ENCODE measurements at places on chromosomes 12 and 14.

DNA sequence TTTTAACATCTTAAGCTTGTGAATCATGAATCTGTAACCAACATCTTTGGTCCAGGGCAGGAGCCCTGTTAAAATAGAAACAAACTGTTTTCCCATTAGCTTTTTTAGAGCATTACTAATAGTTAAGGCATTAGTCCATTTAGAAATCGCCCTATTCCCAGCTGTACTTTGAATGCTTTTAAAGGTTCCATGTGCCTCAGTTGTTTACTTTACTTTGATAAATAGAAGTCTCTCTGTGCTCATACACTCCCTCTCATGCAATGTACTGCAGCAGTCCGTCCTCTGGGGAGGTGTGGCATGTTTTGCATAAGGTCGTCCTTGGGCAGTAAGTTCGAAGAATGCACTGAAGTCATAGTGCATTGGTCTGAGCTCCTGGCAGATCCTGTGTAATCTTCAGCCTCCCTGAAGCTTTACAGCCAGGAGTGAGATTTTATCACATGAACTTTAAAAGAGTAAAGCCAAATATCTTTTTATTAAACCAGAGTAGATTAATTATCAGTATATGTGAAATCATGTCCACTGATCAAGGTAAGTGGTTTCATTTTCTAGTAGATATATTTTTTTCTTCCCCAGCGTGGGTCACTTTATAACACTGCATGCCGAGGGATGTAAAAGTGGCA, 134.7 kb downstream of the FGD4 start:
- peak; percentile 88 for DNase-seq

DNA sequence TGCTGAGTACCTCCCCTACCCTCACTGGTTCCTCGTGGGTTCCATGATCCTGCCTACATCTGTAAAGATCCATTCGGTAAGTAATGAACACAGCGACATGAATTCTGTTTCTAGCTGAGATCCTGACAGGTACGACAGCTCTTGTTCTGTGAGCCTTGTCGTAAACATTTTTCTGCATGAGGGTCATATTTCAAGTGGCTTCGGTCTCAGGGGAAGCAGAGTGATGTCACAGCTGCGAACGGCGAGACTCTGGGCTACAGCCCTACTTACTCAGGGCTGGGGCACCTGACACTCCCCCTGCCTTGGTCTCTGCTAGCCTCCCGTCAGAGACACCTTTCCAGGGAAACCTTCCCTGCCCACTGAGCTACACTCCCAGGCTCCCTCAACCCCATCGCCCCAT, 85.8 kb downstream of the RBM19 start:
- DNase-seq: no peak

DNA sequence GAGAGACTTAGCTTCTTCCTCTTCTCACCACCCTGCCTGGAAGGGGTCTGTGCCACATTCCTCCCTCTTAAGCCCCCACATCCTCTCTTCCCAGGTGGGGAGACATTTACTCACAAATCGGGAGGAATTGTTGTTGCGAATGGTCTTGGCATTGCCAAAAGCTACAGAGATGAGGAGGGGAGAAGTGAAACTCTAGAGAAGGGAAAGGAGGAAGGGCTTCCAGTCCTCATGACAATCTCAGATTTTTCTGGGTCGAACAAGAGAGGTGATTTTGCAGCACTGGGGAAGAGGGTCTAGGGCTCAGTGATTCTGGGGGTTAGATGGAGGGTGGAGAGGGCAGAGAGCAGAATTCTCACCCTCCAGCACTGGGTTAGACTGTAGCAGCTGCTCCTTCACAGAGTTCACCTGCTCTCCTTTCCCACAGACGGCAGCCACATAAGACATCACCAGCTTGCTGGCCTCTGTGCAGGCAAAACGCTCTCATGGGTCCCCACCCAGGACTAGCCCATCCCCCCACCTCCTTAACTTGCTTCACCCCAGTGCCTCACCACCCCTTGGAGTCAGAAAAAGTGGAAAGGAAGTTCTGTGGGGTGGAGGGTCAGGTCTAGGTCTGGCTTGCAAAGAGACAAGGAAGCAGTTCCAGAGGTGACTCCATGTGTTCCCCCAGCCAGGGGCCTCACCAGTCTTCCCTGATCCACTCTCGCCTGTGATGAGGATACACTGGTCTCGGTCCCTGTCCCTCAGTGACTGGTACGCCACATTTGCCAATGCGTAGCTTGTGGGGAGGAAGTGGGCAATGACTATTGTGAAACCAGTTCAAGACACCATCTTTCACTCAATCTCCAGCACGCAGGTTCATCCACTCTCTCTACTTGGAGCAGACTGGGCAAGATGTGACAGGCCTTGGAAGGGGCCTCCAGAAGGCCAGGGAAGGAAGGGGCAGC, 2.7 kb downstream of the MYO1A start:
- no peak for DNase-seq

- DNase-seq: peak; percentile 67
Measured at GRCh38 chr14:73462048-73462715, 3.8 kb upstream of the NUMB start.

DNA sequence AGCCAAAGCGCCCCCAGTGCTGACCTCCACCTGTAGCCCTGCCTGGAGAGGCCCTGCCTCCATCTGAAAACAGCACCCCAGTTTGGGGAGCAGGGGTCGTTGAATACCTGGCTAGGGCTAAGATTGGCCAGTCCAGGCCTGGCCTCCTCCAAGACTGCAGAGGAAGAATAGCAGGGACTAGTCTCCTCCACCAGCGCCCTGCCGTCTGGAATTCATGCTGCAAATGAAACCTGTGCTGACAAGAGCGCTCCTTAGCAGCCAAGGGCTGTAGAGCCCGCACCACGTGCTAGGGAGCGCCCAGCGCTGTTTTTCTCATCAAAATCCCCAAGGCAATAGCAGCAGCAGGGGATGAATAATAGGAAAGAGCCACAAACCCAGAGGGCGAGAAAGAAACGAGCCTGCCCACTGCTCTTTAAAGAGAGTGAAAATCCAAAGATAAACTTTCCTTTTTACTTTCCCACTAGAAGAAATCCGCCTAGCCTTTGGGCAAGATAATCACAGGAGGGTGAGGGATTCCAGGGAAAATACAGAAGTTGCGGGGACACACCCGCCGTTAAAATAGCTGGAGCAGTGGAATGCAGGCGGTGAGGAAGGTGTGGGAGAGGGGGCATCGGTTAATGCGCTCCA, 3.3 kb downstream of the COL2A1 start:
- DNase-seq: peak; percentile 69

- no peak for DNase-seq
Measured at GRCh38 chr12:96326628-96327227, 73.5 kb downstream of the CDK17 start.

GRCh38 chr12:71782017-71782416, 27.4 kb downstream of the RAB21 start:
- no peak for DNase-seq

DNA sequence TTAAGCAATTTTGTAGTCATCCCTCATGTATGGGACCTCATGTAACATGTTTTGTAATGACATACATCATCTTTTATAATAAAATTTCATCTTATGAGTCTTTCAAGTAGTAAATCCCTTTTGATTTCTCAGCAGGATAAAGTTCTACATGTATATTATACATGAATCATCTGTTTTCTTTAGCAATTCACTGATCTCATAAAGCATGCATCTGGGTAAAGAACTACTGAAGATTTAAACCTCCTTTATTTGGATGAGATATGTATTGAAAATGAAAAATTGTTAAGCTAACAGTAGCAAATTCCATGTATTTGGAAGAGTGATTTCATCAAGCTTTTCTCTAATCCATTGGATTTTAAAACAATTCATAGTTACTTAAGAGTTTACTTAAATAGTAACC, 126.9 kb downstream of the KITLG start:
- peak; percentile 22 for DNase-seq

- no peak for DNase-seq
Measured at GRCh38 chr14:23364164-23365035, 572 bp downstream of the EFS start.

DNA sequence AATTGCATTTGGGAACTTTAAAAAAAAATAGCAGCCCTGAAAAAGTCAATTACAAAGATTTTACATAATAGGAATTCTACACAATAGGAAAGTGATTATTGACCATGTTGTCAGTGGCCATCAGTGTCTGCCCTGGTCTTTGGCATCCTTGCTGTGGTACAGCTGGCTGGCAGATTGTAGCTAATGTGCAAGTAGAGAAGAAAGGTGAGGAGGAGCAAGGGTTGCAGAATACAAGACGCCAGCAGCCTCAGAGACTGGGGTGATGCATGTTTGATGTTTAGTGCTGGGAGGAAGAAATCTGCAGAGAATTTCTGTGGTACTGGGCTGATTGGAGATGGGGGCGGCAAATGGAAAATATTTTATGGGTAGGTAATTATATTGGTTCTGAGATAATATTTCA, 322.9 kb downstream of the TMEM117 start:
- DNase-seq: no peak

GRCh38 chr12:28750946-28751685, 398.0 kb upstream of the FAR2 start:
- DNase-seq: no peak

DNA sequence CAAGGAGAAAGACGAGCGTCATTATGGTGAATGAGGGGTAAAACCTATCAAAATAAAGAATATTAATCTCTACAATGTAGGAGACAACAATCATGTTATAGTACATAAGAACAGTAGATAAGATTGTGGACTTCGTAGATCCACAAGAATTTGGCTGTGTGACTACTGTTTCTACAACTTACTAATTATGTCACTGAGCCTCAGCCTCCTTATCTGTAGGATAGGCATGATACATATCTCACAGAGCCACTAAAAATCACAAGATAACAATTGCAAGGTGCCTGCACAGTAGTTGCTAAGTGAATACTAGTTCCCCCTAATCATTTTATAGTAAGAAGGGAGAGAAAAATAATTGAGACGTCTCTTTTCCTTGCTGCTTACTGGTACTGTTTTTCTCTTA, 78.2 kb upstream of the STAC3 start:
- DNase-seq: no peak

DNA sequence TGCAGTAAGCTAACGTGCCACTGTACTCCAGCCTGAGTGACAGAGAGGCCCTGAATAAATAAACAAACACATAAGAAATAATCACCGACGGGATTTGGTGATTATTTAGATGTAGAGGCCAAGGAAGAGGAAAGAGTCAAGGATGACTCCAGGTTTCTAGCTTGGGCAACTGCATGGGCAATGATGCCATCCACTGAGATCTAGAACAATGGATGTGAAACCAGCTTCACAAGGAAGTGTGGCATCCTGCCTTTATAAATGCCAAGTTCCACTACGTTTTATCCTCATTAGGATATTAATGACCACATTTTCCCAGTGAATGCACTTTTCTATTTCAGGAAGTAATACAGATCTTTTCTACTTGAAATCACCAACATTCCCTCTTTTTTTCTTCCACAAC, 10.9 kb upstream of the PTGER2 start:
- no peak for DNase-seq

- DNase-seq: no peak
Measured at GRCh38 chr12:114030451-114030850, 64.3 kb upstream of the RBM19 start.

DNA sequence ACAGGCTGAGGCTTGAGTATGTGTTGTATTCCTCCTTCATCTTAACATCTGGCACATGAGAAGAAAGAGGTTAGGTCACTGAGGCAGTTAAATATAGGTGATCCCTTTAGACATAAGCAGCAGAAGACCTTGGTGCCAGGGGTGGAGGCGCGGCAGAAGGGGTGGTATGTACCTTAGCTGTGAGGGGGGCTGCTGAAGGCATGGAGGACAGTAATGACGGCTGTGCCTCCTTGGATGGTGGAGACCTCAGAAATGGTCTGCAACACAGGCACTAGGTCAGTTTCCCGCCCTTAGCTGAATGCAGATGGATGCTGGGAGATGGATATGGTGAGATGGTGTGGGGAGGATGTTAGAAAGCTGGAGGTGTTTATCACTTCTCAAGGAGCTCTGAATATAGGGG, 1.5 kb upstream of the PNMA1 start:
- DNase-seq: no peak

DNA sequence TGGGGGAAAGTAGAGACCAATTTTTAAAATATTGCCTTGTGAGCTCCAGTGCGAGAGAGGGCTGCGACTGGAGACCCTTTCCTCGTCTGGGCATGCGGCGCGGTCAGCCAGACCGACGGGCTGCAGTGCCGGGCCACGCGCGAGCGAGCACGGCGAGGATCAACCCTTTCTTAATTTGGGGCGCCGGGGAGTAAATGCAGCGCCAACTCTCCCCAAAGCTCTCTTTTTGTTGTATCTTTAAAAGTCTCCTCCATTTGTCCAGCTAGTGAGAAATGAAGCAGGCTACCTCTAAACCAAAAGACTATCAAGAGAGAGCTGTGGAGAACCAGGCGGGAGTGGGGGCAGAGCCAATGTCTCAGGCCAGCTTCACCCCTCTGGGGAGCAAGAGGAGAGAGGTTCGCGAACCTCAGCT, 1.4 kb downstream of the SIX1 start:
- DNase-seq: no peak

- no peak for DNase-seq
Measured at GRCh38 chr14:99012703-99013102, 259.3 kb downstream of the BCL11B start.

GRCh38 chr14:90658541-90658967, 157.7 kb downstream of the TTC7B start:
- peak; percentile 53 for DNase-seq

DNA sequence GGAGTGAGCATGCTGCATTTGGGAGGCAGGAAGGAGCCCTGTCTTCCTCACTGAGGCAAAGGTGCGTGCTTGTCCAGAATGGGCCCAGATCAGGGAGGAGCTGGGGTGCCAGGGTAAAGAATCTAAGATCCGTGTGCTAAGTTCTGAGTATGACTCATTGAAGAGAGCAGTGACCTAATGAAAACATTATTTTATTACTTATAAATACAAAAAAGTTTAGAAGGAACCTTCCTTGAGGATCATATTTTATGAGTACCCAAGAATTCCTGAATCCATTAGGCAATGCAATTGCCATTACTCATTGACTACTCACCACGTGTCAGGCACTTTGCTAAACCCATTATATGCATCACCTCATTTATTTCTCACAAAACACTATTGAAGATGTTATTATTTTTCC, 264.7 kb downstream of the EGLN3 start:
- DNase-seq: peak; percentile 31

DNA sequence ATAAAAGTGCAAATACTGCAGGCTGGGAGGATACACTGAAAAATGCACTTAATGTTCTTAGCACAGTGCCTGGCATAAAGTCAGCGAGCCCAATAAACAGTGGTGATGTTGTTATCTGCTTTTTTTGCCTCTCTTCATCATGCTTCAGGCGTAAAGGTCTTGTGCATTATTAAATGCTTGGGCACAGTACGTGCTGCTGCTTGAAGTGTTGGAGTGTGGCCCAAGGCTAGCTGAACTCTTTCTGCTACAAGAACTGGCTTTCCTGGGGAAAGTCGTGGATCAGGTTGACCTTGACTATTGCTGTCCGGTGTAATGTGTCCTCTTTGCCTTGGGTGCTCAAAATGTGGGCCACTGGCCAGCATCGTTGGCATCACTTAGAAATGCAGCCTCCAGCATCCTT, 43.0 kb downstream of the SMOC1 start:
- no peak for DNase-seq

DNA sequence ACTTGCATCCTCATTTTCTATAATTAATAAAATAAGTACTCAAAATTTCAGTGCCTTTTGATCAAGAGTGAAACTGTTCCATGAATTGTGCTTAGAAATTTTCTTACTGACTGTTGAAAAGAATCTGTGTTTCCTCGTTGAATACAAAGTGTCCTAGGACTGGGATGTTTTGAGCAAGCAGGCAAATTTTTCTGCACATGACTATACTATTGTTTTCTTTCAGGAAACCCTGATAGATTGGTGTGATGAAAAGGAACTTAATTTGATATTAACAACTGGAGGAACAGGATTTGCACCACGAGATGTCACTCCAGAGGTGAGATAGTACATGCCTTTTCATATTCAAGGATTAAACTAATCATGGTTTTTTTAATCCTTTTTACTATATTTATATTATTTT, 316.3 kb downstream of the GPHN start:
- DNase-seq: no peak

GRCh38 chr12:58575256-58575655, 345.0 kb downstream of the LRIG3 start:
- peak; percentile 64 for DNase-seq

All from fibroblast of pulmonary artery (primary cell).